Fibroblast of lung (primary cell): ENCODE measurements at places on chromosomes 12 and 14.
A peak's percentile ranks its signal among the peaks of the same experiment; 100 is the strongest.

- DNase-seq, result no peak
Observed at GRCh38 chr12:124140944-124141486, 153.9 kb upstream of the RFLNA start.

GRCh38 chr14:100856056-100856950, 30.4 kb downstream of the MEG3 start:
- DNase-seq, result no peak

DNA sequence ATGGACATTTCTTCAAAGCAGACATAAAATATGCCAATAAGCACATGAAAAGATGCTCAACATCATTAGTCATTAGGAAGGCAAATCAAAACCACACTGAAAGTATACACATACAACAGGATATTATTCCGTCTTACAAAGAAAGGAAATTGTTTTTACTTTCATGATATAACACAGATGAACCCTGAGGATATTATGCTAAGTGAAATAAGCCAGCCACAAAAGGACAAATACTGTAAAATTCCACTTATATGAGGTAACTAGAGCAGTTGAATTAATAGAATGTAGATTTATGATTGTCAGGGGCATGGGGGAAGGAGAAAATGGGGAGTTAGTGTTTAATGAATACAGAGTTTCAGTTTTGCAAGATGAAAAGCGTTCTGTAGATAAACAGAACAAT, 4.2 kb downstream of the ACYP1 start:
- DNase-seq, result peak; percentile 31

GRCh38 chr12:69540987-69541386, 44.3 kb upstream of the CCT2 start:
- peak; percentile 71 for DNase-seq

- no peak for DNase-seq
Observed at GRCh38 chr12:130185455-130186391, 23.5 kb downstream of the FZD10 start.
